SJSA1 (cell line): ENCODE measurements at places on chromosomes 16 and 17. TPM values are rescaled to one million over a fixed set of nuclear protein-coding genes. Genes with fewer than 3 reads are reported as not detected.

The SLC35G6 gene
- not detected in 2 replicates for total RNA-seq

The BRICD5 gene
- 0.88 and 4.6 TPM in 2 replicates for total RNA-seq

The AXIN2 gene
- total RNA-seq: 4.2 and 4.8 TPM in 2 replicates

GRCh38 chr16:76338472-76338871, 61.3 kb downstream of the CNTNAP4 start:
- DNase-seq: no peak

DNA sequence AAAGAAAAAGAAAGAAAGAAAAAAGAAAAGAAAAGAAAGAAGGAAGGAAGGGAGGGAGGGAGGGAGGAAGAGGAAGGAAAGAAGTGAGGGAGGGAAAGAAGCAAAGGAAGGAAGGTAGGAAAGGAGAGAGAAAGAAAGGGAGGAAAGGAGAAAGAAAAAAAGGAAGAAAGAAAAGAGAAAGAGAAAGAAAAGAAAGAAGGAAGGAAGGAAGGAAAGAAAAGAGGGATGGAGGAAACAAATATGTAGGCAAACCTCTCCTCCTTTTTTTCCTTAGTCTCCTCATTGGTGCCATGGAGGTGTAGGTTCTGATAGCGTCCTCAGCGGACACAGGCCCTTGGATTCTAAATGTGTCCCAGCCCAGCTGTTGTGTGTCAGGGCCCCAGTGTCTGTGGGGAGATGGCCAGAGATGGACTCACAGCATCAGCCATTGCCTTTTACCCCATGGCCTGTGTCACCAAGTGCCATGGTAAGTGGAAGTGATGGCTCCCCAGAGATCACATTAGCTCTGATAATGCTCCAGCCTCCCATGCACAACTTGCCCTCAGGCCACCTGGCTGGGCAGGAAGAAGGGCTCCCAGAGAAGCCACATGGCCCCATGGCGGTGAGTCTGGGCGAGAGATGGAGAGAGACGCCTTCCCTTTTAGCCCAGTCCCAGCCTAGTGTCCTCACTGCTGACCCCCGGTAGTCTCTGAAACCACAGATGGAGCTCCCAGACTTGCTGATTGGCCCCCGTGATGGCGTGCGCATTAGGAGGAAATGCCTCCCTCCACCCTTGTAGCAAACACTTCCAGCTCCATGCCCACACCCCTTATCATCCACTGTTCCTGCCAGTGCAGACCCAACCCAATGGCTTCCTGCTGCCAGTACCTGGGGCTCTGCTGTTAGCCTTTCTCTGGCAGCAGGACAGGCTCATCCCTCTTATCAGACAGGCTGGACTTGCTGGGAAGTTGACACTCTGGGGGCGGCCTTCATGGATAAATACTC, 3.7 kb upstream of the SLC6A2 start:
- no peak for DNase-seq

GRCh38 chr16:86821895-86822294, 243.5 kb downstream of the FOXL1 start:
- DNase-seq: no peak

DNA sequence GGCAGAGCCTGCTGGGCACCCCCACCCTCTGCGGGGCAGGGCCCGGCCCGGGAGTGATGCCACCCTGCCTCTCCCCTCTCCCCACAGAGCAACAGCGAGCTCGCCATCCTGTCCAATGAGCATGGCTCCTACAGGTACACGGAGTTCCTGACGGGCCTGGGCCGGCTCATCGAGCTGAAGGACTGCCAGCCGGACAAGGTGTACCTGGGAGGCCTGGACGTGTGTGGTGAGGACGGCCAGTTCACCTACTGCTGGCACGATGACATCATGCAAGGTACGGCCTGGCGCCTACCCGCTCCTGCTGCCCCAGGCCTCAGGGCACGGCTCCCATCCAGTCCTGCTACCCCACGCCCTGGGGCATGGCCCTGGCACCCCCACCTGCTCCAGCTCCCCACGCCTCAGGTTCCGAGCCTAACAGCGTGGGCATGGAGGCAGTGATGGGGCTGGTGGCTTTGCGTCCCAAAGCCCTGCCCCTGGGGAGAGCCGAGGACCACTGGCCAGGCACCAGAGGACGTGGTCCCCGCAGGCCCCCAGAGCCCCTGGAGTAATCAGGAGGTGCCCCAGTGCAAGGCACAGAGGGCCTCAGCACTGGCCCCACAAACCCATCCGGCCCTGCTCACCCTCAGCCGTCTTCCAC, 38.4 kb downstream of the TSC2 start:
- DNase-seq: no peak

DNA sequence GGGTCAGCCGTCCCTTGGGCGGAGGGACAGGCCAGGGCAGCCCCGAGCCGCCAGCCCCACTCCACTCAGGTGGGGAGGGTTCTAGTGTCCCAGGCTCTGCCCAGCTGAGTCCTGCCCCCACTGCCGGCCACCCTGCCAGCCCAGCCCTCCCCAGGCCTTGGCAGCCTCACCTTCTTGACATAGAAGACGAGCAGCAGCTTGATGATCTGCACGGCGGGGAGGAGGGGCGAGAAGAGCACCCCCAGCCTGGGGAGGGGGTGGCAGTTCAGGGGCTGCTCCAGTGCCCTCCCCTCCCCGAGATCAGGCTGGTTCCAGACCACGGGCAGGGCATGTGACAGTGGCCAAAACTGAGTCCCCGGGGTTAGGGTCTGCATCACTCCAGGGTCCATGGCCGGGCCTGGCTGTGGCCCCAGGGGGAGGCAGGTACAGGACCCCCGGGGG, 9.7 kb downstream of the TMC6 start:
- no peak for DNase-seq

DNA sequence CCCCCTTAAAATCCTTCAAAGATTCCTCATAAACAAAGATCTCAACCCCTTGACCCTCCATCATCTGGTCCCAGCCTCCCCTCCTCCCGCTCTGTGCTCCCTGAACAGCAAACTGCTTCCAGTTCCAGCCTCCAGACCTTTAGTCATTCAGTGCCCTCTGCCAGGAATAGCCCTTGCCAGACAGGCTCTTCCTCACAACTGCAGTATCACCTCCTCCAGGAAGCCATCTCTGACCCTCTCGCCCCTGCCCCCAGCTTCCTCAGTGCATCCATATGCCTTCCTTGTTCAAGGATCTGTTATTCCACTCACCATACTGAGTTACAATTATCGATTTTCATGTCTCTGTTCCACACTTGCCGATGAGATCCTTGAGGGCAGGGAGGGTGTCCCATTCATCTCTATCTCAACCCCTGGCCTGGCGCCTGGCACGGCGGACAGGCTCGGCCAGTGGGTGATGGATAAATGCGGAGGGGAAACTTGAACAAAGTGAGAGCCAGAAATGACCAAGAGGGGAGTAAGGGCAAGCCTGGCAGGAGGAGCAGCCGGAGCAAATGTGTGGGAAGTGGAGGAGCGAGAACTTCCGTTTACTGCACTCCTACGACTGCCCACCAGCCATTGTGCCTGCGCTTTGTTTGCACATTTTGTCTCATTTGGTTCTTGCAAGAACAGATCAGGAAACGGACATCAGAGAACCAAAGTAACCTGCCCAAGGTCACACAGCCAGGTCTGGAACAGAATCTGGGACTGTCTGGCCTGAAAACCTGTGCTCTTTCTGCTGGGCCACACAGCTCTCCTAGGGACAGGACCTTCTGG, 2.0 kb upstream of the NXPH3 start:
- no peak for DNase-seq

The MMP25 gene
- 0.55 TPM in 1 of 2 replicates, not detected in the other for total RNA-seq

GRCh38 chr17:1087381-1088241, 90.7 kb downstream of the TIMM22 start:
- no peak for DNase-seq

GRCh38 chr17:78257810-78258322, 26.4 kb downstream of the TMEM235 start:
- DNase-seq: no peak

GRCh38 chr16:53714205-53715022, 10.5 kb downstream of the FTO start:
- no peak for DNase-seq

- no peak for DNase-seq
Measured at GRCh38 chr17:75965468-75965867, 13.5 kb downstream of the ACOX1 start.

- peak; percentile 28 for DNase-seq
Measured at GRCh38 chr17:63035695-63036094, 69.7 kb downstream of the TANC2 start.

The KRTAP2-1 gene
- total RNA-seq: not detected in 2 replicates

- no peak for DNase-seq
Measured at GRCh38 chr17:74573169-74573568, 5.9 kb upstream of the CD300H start.
